ENCODE measurements at places on chromosomes 3 and 15.

GRCh38 chr3:149374793-149375500, 2.5 kb downstream of the TM4SF1 start:
- DNase-seq: no peak

DNA sequence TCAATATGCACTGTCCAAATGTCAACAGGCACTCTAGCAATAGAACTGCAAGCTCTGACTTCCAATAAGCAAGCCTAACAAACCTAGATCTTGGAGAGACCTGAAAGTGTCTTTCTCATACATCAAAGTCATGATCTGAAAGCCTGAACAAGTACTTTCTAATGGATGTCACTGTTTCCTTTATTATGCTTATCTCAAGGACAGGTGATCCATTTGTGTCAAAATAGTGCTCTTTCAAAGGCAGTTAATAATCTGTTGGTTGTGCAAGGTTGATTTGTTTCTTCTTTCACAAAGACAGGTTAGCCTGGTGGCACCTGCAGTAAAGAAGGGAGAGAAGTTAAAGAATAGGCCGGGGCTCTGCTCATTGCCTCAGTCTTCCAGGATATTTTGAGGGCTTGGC, 146.8 kb downstream of the EPHB1 start:
- no peak for DNase-seq

GRCh38 chr3:38421679-38422336, 31.9 kb upstream of the ACVR2B start:
- DNase-seq: no peak

DNA sequence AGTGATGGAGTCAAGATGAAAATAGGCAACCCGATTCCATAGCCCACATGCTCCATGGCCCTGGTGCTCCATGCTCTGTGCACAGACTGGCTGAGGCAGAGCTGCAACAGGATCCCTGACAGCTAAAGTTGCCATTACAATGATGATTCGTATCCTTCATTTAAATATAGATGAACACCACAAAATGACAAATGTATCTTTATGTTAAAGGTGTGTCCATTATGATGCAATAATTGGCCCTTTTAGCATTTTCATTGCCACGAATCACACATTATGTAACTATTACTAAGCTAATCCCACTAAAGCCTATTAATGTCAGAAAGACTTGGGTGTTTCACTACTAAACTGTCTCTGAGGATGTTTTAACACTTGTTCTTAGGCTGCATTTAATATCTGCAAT, 270.2 kb upstream of the THBS1 start:
- DNase-seq: no peak

DNA sequence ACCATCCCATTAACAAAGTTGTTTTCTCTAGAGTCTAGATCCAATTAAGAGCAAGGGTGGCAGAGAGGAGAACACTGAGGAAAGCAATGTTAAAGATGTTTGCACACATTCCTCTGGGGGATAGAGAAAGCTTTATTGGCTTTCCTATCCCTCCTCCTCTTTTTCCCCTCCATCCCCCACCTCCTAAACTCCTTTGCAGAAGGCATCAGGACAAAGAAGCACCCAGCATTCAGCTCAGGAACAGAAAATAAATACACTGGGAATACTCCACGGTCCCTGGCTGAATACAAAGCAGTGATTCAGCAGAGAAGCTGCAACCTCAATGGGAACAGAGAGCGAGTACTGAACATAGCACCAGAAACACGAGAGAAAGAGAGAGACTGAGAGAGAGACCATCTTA, 21.9 kb downstream of the LSAMP start:
- no peak for DNase-seq

DNA sequence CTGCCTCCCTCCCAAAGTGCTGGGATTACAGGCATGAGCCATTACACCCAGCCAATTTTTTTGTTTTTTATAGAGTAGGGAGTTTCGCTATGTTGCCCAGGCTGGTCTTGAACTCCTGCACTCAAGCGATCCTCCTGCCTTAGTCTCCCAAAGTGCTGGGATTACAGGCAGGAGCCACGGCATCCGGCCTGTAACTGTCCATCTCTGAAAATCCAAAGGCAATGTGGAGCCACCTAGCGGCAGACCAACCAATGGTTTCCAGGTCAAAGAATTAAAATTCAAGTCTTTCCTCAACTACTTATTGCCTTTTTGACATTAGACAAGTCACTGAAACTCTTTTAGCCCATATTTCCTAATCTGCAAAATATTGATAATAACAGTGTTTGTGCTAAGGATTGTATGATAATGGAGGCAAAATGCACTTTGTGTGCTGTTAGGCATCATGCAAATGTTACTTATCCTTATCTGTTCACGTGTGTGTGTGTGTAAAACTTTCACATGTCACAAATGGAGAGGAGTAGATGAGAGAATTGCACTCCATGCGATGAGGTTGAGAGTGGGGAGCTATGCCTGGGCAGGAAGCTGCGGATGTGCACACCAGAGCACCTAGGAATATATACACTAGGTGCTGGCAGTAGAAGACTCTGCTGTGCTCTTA, 48.7 kb downstream of the COL8A1 start:
- DNase-seq: no peak

DNA sequence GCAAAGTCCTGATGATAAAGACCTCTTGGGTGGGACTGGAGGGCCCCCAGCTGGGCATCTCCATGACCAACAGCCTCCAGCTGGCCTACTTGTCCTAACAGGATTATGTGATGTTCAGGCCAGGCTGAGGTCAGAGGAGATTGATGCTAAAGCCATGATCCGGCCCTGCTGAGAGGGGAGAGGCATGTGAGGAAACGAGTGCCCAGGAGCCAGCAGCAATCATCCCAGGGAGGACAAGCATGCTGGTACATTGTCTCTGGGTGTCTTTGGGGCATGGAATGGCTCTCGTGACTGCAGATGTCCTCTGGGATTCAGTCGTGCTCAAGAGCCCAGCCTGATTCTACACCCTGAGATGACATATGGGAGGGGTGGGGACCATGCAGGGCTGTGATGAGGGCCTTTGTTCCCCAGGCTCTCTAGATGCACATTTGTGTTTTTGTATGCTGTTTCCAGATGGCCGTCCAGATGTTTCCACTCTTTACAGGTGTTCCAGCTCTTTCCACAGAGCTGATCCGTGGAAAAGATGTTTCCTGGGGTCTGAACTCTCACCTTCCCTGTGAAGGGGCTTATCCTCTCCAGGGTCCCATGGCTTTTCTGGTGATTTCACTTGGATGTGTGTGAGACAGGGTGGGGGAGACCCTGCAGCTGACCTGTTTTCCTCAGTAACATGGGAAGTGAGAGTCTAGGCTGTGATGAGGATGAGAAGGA, 20.2 kb downstream of the SLC24A1 start:
- no peak for DNase-seq

DNA sequence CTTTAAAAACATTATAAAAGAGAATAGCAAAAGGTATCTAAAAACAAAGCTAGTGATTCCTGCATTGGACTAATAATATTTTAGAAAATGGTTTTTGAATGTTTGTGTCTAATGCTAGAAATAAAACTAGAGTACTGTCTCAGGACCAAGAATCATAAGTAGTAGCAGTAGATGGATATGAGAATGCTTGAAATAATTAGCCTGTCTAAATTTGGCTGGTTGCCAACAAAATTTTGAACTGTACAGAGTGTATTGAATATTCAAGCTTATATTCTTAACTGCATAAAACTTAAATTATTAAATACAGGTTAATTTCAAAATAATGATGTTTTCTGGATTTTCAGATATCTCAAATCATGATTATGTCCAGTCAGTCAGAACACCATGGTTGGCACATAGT, 14.0 kb downstream of the ABHD5 start:
- DNase-seq: no peak

GRCh38 chr3:31086148-31086547, 191.7 kb upstream of the GADL1 start:
- DNase-seq: no peak

DNA sequence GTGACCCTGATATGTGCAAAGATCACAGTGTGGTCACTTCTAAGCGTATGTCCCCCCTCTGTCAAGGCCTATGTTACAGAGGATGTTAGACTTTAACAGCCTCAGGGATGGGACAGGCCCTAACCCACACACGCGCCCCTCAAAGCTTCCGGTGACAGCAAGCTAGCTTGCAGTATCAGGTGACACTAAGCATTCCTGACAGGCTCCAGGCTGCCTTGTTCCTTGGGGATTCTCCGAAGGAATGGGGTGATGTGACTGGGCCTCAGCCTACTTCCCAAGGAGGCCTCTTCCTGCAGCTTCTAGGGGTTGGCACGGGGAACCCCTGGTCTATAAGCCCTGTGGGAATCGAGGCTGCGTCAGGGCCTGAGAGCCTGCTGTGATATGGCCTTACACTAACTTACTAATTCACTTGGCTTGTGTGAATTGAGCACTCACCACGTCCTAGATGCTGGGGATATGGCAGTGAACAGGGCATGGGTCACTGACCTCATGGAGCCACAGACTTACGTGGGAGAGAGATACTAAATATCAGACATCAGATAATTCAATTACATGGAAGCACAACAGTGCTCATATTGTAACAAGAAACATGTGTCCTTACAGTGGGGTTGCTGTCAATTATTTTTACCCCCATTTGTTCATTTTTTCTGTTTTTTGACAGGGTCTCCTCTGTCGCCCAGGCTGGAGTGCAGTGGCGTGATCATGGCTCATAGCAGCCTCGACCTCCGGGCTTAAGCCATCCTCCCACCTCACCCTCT, 11.4 kb upstream of the SPTBN5 start:
- DNase-seq: no peak

DNA sequence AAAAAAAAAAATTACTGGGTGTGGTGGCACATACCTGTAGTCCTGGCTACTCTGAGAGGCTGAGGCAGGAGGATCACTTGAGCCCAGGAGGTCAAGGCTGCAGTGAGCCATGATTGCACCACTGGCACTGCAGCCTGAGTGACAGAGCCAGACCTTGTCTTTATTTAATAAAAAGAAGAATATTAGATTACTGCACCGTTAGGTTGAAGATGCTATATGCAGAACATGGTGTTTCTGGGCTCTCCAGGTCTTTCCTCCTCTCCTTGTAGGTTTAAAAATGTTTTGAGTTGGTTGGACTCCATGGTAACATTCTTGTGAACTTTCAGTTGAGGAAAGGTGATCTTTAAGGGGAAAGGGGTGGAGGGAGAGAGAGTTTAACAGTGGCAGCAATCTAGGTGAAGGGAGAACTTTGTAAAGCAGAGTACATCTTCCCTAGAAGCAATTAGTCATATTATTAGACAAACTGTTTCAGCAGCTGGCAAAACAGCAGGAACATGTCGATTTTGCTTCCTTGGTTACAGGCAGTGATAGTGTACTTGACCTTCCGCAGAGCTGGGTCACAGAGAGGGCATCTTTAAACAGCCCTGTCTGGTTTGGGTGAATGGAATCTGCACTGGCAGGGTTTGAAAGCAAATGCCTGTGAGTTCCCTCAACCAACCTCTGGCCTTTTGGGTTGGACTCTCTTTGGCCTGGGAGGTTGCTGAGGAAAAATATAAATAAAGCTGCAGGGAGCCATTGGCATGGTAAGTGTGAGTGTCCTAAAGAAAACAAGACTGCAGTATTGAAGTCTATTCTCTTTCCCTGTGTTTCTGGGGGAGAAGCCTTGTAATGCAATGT, 42.8 kb downstream of the NR2C2 start:
- DNase-seq: no peak

DNA sequence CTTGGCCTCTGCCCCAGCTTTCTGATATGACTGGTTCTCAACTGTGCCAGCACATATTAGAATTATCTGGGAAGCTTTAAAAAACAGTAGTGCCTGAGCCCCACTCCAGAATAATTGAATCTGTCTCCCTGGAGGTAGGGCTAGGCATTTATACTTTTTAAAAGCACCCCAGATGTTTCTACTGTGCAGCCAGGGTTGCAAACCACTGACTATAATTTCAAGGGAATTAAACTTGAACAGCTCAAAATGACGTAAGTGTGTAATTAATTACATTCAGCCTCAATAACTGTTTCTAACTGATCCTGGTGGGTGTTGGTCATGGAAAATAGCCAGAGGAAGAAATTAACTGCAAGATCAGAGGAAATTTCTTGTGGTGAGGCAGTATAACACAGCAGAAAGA, 4.4 kb upstream of the IRAK2 start:
- no peak for DNase-seq

GRCh38 chr3:81492040-81492439, 269.4 kb downstream of the GBE1 start:
- DNase-seq: no peak

GRCh38 chr3:156359368-156359767, 195.5 kb downstream of the SSR3 start:
- no peak for DNase-seq

DNA sequence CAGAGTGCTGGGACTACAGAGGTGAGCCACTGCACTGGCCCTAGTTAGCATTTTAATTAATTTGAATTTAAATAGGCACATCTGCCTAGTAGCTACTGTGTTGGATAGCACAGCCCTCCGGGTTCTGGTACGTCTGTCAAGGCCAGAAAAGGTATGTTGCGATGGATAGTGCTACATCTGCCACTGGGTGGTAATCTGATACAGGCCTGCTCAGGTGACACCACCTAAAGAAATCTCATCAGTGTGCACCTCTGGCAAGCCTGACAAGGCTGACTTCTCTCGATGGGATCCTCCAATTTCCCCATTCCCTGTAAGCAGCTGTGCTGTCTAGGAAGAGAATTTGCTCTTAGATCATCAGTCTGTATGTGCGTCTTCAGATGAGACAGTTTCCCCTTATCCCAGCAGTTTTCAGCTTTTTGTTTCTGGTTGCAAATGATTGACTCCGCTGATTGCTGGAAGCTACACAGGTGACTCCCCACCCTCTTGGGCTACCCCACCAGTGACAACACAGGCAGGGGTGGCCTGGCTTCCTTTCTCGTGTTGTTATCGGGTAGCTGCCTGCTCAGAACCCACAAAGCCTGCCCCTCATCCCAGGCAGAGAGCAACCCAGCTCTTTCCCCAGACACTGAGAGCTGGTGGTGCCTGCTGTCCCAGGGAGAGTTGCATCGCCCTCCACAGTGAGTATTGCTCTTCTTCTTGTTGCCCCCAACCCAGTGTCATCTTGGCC, at the start of gene CCR9:
Gene CCR9 (plus strand): TSS at position 565 of the 727 bp plus-strand sequence. CDS start 8,391 bp downstream, outside the sequence.
- peak; percentile 31 for DNase-seq

DNA sequence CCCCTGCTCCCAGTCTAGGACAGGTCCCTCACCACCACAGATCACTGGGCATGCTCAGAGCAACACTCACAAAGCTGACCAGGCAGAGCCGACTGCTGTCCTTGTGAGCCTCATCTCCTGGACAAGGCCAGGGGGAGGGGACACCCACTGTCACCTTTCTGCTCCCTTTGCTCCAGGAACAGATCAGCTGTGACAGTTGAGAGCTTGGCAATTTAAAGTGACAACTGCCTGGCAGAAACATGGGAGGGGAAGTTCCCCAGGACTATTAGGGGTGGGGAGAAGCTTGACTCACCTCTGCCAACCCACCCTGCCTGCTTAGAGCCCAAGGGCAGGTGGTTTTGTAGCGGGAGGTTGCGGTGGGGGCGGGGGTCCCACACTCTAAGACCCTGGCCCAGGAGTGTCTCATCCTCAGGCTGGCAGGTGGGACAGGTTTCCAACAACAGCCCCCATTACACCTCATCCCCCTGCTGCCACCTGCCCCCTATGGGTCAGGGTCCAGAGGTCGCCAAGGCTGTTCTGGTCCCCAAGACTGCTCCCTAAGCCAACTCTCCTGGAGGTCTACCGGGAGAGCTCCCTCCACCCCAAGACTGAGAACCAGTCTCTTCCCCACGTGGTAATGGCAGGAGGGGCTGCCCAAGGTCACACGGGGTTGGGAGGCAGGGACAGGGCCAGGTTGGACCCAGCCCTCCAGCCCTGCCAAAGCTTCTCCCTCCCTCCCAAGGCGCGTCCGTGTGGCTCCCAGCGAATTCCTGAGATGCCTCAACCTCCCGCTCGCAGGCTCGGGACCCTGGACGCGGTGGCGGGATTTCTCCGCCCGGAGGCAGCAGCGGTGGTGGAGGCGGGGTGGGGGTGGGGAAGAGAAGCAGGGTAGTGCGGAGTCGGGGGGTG, 80.4 kb downstream of the IQSEC1 start:
- DNase-seq: no peak

GRCh38 chr3:49296781-49297411, 19.9 kb upstream of the C3orf62 start:
- DNase-seq: no peak

All from CD4-positive, alpha-beta memory T cell (primary cell).